Endodermal cell (in vitro differentiated cells): ENCODE measurements at places on chromosomes 13 and 19.

- no peak for DNase-seq
Measured at GRCh38 chr19:16571283-16571682, 932 bp downstream of the SLC35E1 start.

DNA sequence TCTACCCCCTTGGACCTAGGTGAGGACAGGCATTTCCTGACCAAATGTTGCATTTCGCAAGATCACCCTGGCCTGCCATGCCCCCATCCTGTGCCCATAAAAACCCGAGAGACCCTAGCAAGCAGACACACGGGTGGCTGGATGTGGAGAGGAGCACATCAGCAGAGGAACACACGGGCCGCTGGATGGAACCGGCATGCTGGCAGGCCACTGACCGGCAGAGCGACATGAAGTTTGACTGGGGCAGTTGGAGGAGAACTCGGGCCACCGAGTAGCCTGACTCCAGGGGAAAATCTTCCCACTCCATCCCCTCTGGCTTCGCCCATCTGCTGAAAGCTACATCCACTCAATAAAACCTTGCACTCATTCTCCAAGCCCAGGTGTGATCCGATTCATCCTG, 329.3 kb downstream of the FGF9 start:
- DNase-seq, result no peak

DNA sequence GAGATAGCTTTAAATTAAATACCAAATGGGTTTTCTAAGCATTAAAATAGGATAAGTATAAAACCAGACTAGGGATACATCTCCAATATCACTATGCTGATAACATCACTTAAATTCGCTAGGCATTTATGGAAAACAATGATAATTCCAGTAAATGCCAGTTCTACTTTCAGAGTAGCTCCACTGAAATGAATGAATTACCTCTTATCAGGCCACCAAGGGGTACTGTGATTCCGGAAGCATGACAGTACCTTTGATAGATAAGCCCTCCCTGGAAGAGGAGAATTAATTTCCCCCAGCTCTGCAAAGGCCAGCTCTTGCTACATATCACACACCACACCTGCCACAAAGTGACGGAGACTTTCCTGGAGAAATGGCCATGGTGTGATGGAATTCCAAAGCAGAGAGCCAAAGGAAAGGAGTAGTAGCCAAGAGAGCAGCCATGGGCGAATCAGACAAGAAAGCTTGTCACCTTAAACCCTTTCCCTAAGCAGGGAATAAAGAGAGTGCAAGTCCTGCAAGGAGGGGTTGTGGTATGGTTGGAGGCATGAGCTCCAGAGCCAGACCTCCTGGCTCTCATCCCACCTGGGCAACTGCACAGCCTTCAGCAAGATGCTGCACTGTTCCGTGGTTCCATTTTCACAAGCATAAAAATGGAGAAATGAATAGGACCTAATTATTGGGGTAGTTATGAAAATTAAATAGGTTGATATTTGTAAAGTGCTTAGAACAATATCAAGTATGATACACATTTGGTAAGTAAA, 423.1 kb downstream of the FGF14 start:
- peak; percentile 43 for DNase-seq

- DNase-seq, result no peak
Measured at GRCh38 chr19:57675881-57676280, 5.9 kb upstream of the ZNF551 start.

- DNase-seq, result peak; percentile 63
Measured at GRCh38 chr19:50686310-50687032, 33.1 kb downstream of the SHANK1 start.

DNA sequence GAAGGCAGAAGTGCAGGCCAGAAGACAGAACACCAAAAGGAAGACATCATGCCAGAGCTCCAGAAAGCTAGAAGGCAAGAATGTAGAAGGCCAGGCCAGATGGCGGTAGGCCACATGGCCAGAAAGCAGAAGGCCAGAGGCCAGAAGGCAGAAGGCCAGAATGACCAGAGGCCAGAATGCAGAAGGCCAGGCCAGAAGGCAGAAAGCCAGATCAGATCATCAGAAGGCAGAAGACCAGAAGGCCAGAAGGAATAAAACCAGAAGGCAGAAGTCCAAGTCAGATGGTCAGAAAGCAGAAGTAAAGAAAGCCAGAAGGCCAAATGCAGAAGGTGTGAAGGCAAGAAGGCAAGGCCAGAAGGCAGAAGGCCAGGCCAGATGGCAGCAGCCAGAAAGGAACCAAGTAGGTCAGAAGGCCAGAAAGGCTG, 185.0 kb downstream of the TUBA3C start:
- DNase-seq, result no peak

DNA sequence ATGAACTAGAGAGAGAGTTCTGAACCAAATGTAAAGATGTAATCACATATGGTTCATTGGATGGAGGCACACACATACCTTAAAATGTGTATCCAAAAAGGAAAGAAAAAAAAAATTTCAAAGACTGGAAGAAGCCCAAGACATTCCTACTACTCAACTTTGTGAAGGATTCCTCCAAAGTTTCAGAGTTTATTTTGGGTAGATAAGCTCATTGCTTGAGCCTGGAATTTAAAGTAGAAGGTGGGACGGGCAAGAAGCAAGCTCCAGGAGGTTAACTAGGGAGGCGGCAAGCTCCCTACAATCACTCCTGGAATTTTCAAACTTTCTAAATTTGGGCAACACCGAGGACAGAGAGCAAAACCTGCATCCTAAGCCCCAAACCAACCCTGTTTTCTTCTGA, 1.9 kb downstream of the TSHZ3 start:
- no peak for DNase-seq

DNA sequence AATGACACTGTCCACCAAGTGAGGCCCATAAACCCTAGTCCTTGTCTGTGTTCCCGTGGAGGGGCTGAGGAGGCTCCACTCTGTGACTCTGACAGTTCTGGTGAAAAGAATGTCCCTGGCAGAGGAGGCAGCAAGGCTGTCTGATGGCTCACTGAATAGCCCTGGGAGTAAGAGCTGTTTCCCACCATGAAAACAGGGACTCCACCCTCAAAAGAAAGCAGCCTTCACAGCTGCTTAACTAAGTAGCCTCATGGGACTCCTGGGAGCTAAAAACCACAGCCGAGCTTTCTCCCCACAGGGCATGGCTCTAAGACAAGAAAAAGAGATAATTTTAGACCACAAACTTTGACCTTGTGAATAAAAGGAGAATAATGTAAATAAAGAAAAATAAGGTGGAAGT, 135.1 kb upstream of the FRY start:
- no peak for DNase-seq

DNA sequence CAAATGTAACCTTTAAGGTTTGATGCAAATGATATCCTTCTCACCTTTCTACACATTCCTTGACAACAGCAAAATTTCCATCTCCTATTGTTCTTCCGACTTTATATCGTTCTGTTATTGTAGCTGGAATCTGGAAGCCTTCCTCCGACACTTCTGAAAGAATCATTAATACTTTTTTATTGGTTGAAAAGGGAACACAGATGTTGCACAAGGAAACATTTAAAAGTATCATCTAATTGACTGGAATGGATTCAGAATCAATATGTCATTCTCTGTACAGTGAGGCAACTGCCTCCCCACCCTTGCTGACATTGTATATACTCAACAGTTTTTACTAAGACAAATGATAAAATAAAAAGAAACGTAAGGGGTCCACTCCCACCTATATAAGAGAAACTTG, 295.2 kb downstream of the DCLK1 start:
- no peak for DNase-seq

DNA sequence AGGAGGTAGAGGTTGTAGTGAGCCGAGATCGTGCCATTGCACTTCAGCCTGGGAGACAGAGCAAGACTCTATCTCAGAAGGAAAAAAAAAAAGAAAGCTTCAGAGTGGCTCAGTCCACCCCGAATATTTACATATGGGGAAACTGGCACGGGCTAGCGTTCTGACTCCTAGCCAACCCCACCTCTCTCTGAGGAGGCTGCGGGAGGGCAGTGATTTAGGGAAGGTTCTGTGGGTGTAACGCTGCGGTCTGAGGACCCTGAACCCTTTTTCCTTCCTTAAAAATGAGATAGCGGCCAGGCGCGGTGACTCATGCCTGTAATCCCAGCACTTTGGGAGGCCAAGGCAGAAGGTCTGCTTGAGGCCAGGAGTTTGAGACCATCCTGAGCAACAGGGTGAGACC, 5.0 kb downstream of the LRRC25 start:
- DNase-seq, result no peak

GRCh38 chr13:110230661-110231347, 76.2 kb downstream of the COL4A1 start:
- no peak for DNase-seq

- DNase-seq, result no peak
Measured at GRCh38 chr13:85816413-85816812, 17.2 kb upstream of the SLITRK6 start.

DNA sequence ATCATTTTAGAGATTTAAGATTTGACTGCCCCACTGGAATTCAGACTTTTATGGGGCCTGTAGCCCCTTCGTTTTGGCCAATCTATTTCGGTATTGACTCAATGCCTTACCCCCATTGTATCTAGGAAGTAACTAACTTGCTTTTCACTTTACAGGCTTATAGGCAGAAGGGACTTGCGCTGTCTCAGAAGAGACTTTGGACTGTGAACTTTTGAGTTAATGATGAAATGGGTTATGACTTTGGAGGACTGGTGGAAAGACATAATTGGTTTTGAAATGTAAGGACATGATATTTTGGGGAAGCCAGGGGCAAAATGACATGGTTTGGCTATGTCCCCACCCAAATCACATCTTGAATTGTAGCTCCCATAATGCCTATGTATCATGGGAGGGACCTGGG, 463.0 kb upstream of the KLHL1 start:
- DNase-seq, result no peak

DNA sequence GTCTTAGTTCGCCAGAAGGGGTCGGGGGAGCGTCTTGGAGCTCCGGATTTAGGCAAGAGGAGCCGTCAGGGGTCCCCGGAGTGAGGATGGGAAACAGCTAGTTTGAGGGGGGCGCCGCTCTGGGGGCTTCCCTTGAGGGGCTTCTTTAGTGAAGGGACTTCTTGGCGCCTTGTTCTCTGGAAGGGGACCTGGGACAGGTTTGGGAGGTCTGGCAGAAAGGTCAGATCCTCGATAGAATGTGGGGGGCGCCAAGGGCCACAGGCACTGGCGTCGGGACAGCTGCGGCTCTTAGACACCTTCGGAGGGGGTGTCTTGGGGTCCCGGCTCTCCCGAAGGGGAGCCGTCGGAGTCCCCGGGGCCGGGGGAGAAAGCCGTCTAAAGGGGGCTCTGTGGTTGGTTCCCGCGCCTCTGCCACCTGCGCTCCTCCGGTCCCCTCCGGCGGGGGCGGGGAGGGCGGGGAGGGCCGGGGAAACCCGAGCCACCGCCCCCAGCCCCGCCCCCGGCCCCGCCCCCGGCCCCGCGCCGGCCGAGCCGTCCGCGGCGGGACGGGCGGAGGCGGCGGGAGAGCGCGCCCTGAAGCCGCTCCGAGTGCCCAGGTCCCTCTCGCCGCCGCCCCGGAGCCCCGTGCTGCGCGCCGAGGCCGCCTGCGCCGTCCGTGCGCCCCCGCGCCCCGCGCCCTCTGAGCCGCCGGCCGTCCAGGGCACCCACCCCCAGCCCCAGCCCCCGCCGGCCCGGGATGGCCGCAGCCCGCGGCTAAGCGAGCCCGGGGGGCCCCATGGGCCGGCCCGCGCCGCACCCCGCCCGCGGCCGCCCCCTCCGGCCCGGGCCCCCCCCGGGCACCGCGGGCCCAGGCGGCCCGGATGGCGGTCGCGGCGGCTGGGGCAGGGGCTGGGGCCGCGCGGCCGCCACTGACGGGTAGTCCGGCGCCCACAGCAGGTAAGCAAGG, at the start of gene NRTN:
TSS of gene NRTN (plus strand) at position 552 of the 946 bp plus-strand sequence. CDS start 19,099 bp downstream, outside the sequence.
- DNase-seq, result peak; percentile 84

GRCh38 chr13:91133941-91134802, 213.3 kb upstream of the MIR17HG start:
- peak; percentile 71 for DNase-seq

- no peak for DNase-seq
Measured at GRCh38 chr13:109795011-109795410, 8.6 kb upstream of the IRS2 start.

DNA sequence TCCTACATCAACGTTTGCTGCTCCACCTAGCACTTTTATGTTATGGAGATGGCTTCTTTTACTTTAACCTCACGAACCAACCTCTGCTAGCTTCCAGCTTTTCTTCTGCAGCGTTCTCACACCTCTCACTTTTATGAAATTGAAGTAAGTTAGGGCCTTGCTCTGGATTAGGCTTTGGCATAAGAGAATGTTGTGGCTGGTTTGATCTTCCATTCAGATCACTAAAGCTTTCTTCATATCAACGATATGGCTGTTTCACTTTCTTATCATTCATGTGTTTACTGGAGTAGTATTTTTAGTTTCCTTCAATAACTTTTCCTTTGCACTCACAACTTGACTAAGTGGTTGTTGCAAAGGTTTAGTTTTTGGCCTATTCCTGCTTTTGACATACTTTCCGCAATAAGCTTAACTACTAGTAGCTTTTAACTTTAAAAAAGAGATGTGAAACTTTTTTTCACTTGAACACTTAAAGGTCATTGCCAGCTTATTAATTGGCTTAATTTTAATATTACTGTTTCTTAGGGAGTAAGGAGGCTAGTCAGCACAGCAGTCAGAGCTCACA, 60.0 kb upstream of the SPRY2 start:
- DNase-seq, result no peak

GRCh38 chr19:14005349-14006084, 603 bp downstream of the RFX1 start:
- peak; percentile 97 for DNase-seq
